ENCODE measurements at places on chromosomes 4 and X.

- DNase-seq: peak; percentile 6
Measured at GRCh38 chr4:25756503-25756902, 100.9 kb downstream of the SLC34A2 start.

DNA sequence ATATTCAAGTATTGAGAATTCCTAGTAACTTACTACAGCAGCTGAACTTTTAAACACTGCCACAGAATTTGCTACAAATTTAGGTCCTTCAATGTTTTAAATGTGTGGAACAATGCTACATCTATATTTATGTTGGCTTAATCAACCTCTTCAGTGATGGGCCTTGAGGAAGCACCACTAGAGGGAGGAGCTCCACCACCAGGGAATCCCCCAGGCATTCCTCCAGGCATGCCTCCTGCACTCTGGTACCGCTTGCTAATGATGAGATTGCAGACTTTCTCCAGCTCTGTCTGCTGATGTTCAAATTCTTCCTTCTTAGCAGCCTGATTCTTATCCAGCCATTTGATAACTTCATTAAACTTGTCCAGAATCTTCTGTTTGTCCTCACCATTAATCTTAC, 190.8 kb downstream of the HTR2C start:
- DNase-seq: peak; percentile 12

GRCh38 chr4:148065075-148065474, 333.2 kb downstream of the ARHGAP10 start:
- DNase-seq: peak; percentile 70

GRCh38 chr4:173252024-173252935, 81.9 kb downstream of the HMGB2 start:
- peak; percentile 99 for DNase-seq

DNA sequence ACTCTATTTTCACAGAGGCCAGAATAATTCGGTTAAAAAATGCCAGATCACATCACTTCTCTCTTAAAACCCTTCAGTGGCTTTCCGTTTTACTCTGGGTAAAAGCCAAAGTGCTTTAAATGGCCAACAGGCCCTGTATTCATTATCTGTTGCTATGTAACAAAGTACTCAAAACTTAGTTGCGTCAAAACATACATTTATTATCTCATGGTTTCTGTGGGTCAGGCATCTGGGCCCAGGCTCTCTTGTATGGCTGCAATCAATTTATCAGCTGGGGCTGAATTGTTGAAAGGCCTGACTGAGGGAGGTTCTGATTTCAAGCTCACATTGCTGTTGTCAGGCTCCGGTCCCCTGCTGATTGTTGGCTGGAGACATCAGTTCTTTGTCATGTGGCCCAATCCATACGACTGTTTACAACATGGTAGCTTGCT, 72.7 kb upstream of the H2AZ1 start:
- DNase-seq: peak; percentile 8

GRCh38 chr4:110042545-110043517, 130.1 kb downstream of the EGF start:
- no peak for DNase-seq

- no peak for DNase-seq
Measured at GRCh38 chr4:140342620-140343019, 30.8 kb upstream of the SCOC start.

DNA sequence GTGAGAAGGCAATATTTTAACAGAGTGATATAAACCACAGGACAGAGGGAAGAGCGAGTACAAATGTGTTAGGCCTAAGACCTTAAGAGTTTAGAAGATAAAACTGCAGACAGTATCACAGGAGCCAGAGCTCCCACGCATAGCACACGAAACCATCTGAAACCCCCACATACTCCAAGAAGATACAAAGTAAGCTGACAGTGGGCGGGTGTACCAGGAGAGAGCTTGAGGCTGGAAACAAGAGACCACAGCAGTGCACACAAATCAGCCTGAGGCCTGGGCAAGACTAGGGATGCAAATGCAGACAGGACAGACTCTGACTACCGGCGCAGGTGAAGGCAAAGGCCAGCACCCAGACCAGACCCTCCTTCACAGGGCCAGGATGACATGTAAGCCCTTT, 54.1 kb upstream of the ARHGAP24 start:
- no peak for DNase-seq

DNA sequence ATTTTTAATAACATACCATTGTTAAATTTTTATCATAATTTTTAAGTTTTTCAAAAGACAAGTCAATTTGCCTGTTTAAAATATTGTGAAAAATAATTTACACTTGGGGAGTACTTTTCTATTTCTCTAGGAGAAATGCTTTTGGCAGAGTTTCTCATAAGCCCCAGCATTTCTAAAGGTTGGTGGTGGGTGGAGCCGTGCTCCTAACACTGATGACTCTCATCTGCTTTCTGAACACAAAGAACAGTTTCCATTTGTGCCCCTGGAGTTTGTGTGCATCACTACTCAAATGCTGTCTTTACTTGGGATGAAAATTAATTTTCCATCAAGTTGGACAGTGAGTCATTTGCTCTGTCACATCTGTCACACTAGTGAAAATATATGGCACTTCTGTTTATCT, 57.6 kb downstream of the TNIP2 start:
- DNase-seq: no peak

- DNase-seq: no peak
Measured at GRCh38 chr4:25970226-25970675, 56.2 kb downstream of the SMIM20 start.

DNA sequence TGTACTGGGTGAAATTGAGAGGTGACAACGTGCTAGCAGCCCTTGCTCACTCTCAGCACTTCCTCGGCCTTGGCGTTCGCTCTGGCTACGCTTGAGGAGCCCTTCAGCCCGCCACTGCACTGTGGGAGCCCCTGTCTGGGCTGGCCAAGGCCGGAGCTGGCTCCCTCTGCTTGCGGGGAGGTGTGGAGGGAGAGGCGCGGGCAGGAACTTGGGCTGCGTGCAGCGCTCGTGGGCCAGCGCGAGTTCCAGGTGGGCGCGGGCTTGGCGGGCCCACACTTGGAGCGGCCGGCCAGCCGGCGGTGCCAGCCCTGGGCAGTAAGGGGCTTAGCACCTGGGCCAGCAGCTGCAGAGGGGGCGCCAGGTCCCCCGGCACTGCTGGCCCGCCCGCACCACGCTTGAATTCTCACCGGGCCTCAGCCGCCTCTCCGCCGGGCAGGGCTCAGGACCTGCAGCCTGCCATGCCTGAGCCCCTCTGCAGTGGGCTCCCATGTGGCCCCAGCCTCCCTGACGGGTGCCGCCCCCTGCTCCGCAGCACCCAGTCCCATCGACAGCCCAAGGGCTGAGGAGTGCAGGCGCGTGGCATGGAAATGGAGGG, 249.5 kb upstream of the ETNPPL start:
- DNase-seq: no peak

- DNase-seq: no peak
Measured at GRCh38 chr4:82053396-82053795, 320.4 kb downstream of the HNRNPD start.

DNA sequence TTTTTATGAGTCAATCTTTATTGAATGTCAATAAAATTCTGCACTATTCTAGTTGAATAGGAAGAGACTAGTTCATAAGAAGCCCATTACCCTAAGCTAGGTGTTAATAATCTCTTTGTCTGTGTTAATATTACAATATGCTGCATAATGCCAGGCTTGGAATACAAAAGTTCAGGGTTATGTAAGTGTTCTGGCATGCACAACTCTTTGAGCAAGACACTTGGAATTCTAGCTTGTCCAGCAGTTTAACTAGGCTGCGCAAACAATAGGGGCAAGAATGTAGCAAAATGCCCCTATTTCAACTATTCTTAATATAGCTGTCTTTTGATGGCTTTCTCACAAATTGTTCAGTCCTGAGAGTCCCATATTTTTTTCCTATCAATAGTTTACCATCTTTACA, 31.3 kb upstream of the ETNPPL start:
- no peak for DNase-seq

DNA sequence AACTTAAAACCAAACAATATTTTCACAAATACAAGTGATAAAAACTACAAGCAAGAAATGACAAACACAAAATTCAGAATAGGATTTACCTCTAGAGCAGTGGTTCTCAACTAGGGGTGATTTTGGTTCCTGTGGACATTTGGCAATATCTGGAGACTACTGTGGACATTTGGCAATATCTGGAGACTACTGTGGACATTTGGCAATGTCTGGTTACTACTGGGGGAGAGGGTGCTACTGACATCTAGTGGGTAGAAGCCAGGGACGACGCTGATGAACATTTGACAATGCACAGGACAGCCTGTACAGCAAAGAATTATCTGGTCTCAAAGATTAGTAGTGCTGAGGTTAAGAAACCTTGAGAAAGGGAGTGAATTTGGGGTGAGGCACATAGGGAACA, 169.8 kb downstream of the CLCN4 start:
- DNase-seq: peak; percentile 68

DNA sequence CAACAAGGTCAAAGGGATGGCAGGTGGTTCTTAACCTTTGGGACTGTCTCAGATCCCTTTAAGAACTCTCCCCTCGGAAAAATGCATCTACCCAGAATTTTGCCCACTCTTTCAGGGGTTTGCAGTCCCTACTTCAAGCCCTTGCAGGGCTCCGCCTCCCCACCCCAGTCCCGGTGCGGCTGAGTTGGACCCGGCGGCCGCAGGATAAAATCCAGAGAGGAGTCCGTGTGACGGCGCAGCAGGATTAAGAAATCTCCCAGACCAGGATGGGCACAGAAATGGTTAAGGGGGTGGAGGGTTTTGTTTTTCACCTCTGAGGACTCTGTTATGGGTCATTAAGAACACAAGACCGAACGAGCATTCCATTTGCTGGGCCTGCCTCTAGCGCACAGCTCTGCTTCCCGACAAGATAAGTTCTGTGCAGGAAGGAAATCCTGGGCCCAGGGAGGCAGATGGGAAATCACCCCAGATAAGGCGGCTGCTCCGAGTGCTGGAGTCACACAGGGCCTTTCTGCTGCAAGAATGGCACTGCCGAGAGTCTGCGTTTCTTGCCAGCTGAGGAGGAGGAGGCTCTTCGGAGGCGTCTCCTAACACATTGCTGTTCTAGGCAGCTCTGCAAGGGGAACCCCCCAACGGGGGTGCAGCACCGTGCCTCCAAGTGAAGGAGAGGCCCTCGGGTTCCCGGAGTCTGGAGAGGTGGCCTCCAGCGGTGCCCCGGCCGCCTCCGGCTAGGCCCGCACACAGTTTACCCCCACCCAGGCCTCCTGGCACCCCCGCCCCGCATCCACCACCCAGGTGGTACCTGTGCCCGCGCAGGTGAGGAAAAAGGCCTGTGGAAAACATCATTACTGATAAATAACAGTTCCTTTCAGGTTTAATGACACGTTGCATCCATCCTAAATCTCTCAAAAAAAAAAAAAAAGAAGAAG, 277.6 kb downstream of the BCOR start:
- DNase-seq: no peak

DNA sequence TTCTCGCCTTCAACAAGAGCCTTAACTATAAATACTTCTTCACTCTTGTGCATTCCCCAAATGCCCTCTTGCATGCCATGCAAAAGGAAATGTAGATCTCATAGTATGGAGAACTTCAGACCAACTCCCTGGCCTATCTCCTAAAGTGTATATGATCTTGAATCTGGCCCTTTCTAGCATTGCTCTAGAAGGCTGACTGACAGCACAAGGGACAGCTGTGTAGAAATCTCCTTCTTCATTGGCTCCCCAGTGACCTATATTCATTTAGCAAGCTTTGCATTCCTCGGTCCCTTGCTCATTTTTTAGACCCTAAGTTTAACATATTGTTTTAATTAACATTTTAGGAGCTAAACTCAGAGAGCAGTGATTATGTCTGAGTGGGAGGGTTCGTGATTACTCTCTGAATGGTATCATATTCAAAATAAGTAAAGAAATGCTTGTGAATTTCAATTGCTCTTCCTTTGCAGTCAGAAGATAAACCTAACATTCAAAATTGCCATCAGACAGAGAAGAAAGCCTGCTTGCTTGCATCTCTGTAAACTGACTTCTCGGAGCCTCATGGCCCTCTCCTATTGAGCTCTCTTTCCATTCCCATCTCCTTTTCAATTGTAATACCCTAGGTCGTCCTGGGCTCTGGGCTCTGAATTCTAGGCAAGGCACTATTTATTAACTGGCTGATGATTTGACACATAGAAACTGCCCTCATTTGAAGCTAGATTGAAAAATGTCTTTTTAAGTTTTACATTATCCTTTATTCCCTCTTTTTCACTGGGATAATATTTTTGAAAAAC, 120.3 kb upstream of the PRKG2 start:
- DNase-seq: peak; percentile 68

DNA sequence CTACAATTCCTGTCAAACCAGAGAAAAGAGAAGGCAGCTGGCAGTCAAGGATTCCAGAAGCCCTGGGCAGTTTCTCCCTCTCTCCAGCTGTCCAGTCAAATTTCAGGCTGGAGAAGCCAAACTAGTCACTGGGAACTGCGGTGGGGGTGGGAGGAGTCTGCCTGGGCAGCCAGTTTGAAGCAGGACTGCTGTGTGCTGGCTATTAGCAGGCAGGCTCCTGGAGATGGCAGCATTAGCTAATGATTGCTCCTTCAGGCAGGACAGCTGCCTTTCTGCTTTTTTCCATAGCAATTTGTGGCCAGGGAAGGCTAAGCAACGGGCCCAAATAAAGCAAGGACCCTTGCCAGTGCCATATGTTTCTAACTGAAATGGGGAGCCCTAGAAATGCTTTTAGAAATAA, 44.7 kb upstream of the FGF13 start:
- DNase-seq: peak; percentile 56

DNA sequence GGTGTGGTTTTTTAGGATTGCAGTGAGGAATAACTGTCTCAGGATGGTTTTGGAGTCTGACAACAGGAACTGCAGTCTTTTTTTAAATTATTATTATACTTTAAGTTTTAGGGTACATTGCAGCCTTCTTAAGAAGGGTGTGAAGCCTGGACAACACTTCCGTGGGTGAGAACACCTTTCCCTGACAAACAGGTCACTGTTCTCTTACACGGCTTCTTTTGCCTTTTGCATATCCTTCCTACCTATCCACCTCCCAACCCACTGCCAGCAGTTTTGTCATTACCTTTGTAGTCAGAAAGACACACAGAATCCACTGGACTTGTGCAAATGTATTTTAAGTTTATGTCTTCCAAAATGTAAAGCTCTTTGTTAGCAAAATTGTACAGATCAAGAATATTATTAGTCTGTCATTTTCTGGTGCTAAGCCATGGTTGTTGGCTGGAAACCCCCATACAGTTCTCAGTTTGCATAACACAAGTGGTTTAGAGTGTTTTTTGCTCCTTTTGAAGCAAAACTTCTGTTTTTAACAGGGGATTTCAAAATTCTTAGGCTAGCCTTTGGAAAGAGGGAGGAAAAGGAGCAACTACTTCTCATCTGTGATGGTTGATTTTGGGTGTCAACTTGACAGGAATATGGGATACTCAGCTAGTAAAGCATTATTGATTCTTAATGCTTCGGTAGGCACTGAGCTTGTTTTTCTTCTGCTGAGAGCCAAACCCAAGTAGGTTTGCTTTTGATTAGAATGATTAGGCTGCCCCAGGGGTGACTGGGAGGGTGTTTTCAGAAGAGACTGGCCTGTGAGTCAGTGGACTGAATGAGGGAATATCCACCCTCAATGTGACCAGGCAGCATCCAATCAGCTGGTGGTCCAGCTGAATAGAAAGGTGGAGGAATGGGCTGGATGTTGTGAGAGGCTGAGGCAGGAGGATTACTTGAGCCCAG, 29.4 kb upstream of the KLHL2 start:
- no peak for DNase-seq

DNA sequence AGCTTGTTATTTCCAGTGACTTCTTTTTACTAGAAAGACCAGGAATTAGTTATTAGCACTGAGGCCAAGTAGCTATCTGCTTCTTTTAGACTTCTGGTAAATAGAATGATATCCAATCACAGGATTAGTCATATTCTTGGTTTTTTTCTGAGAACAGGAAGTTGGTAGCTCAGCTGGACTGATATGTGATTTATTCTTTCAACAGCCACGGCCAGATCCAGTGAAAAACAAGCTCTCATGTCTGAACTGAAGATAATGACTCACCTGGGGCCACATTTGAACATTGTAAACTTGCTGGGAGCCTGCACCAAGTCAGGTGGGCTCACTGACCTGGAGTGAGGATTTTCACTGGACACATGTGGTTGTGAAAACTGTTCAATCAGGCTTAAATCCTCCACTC, 48.6 kb downstream of the PDGFRA start:
- peak; percentile 91 for DNase-seq
